ENCODE measurements at places on chromosomes 16 and 17. TPM values are rescaled to one million over a fixed set of nuclear protein-coding genes. Genes with fewer than 3 reads are reported as not detected.

UBN1 gene
- 23.5 TPM for total RNA-seq

PMFBP1 gene
- 3.8 TPM for total RNA-seq

COG1 gene
- 30.4 TPM for total RNA-seq

CA4 gene
- not detected for total RNA-seq

CDRT15 gene
- total RNA-seq, result not detected

ZNF500 gene
- total RNA-seq, result 8.1 TPM

PKMYT1 gene
- total RNA-seq, result 27.8 TPM

TMEM238L gene
- total RNA-seq, result not detected

SMPD3 gene
- total RNA-seq, result not detected

LGALS9C gene
- not detected for total RNA-seq

SLC16A11 gene
- not detected for total RNA-seq

RAP1GAP2 gene
- total RNA-seq, result 10.9 TPM

HS3ST4 gene
- total RNA-seq, result not detected

SLC5A11 gene
- 1.7 TPM for total RNA-seq

DNA sequence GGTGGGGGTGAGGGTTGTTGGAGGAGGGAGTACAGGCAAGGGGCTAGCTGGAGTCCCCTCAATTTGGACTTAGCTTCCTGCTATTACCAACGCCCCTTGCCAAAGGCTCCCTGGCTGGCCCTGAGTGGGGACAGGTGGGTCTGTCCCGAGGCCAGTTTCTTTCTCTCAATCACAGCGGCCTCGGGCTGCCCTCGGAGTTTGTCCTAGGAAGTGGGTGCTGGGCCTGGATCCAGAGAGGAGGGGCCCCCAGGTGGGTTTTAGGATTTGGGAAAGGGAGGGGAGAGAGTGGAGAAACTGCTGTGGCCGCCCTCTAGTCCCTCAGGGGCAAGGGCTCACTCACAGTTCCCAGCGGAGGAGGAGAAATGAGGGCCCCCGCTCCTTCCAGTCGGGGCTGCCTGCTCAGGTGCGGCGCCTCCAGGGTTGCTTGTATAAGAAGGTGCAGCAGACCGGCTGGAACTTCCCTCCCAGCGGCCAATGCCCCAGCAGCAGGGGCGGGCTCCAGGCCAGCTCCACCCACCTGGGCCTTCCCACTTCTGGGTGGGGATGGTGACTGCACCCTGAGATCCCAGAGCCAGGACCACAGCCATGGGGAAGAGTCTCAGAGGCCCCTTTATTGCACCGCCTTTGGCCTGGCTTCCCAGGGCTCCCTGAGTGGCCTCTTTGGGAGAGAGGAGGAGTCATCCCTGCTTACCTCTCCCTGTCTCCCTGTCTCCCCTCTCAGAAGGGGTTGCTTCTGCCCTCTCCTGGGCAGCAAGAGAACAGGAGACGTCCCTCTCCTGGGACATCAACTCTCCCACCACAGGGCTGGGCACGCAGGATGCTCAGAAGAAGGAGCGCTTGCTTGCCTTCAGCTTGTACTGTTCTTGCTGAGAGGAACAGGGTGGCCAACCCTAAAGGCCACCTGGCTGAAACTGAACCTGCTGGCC, 112.0 kb upstream of the SMURF2 start:
- DNase-seq, result peak; percentile 91

GRCh38 chr16:57044931-57045693, 47.3 kb upstream of the CPNE2 start:
- DNase-seq, result no peak

DNA sequence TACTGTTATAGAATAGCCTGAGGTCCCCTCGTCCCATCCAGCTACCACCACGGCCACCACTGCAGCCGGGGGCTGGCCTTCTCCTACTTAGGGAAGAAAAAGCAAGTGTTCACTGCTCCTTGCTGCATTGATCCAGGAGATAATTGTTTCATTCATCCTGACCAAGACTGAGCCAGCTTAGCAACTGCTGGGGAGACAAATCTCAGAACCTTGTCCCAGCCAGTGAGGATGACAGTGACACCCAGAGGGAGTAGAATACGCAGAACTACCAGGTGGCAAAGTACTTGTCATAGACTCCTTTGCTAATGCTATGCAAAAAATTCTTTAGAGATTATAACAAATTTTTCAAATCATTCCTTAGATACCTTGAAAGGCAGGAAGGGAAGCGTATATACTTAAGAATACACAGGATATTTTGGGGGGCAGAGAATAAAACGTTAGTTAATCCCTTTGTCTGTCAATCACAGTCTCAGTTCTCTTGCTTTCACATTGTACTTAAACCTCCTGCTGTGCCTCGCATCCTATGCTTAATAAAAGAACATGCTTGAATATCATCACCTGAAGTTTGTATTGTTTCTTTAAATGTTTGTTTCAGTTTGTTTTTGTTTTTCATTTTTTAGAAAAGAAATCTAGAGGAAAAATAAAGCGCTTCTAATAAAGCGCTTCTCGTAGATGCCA, 388.3 kb downstream of the MAF start:
- no peak for DNase-seq

DNA sequence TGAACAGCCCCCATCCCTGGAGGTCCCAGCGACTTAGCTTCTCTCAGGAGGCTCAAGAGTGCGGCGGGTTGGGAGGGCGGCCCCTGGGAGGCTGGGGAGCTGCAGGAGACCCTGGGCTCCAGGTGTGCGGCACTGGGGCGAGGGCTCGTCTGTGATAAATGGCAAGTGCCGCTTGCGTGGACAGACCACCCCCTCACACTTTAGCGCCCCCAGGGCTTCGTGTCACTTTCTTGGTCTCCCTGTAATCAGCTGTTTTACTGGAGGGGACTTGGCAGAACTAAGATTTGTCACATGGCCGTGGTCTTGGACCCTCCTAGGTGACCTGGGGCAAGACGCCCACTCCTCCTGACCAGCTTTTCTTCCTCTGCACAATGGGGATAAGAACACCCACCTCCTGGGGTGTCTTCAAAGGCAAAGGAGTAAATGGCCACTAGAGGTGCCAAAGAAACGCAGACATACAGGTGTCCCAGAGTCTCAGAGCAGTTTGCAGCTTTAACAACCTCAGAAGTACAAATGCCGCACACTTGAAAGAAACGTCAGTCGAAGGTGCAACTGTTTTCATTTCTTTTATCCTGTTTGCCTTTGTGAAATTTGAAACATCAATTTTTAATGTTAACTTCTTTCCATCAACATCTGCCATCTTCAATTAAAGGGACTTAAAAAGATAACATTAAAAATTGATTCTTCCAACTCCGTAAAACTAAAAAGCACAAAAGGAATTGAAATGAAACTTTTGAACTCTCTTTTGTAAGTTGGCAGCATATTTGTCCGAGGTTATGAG, 946 bp downstream of the OSGIN1 start:
- peak; percentile 73 for DNase-seq

DNA sequence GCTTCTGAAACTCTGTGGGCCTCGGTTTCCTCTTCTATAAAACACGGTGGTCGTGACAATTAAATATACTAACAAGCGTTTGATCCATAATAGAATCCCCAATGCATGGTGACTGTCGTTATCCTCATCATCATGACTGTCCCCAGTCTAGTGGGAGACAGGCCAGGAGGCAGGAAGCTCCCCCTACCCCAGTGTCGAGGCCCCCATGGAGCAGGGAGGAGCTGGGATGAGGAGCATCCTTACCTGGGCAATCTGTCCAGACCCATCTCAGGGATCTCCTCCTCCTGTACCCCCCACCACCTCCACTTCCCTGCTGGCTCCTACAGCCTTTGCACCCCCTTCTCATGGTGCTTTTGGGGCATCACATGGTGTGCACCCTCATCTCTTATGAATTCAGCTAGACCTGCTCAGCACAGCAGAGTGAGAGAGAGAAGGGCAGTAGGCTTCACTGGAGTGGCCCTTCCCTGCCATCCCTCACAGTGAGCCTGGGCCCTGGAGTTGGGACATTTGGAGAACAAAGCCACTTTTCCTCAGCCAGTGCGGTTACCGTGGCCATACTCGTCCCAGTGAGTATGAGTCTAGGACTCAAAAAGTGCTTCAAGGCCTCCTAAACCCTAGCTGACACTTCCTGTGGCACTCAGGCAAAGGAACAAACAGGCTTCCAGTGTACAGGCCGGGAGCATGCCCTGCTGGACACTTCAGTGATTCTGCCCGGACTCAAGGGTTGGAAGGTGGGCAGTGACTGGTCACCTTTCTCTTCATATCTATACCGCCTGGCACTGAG, 148.6 kb downstream of the CLEC16A start:
- no peak for DNase-seq

- no peak for DNase-seq
Measured at GRCh38 chr17:76191896-76192295, 48.4 kb downstream of the RNF157 start.

DNA sequence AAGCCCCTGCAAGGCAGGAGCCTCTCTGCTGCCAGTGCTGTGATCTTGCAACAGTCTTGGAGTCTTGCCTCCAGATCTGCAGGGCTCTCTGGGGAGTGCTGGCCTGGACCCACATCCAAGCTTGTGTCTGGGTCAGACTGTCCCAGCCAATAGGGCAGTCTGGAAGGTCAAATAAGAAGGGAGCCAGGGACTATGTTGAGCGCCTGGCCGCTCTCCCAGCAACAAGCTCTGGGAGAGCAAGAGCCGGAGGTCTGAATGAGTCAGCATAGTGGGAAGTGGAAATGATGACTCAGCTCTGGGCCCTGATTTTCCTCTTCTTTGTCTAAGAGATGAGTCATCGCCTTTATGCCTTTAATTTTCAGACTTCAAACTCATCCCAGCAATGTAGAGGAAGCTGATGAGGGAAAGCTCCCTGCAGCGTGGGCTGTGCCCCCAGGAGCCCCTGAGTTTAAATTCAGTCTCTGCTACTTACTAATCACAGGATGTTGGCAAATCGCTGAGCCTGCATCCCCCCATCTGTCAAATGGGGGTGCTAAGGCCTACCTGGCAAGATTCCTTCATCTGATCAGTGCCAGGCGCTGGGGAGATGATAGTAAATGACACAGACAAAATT, 43.6 kb upstream of the HAPSTR1 start:
- DNase-seq, result peak; percentile 97

GRCh38 chr16:82653550-82654511, 27.1 kb downstream of the CDH13 start:
- peak; percentile 19 for DNase-seq

- DNase-seq, result no peak
Measured at GRCh38 chr17:80070375-80071115, 30.8 kb upstream of the GAA start.

- DNase-seq, result no peak
Measured at GRCh38 chr17:2150806-2151205, 95.9 kb downstream of the HIC1 start.

DNA sequence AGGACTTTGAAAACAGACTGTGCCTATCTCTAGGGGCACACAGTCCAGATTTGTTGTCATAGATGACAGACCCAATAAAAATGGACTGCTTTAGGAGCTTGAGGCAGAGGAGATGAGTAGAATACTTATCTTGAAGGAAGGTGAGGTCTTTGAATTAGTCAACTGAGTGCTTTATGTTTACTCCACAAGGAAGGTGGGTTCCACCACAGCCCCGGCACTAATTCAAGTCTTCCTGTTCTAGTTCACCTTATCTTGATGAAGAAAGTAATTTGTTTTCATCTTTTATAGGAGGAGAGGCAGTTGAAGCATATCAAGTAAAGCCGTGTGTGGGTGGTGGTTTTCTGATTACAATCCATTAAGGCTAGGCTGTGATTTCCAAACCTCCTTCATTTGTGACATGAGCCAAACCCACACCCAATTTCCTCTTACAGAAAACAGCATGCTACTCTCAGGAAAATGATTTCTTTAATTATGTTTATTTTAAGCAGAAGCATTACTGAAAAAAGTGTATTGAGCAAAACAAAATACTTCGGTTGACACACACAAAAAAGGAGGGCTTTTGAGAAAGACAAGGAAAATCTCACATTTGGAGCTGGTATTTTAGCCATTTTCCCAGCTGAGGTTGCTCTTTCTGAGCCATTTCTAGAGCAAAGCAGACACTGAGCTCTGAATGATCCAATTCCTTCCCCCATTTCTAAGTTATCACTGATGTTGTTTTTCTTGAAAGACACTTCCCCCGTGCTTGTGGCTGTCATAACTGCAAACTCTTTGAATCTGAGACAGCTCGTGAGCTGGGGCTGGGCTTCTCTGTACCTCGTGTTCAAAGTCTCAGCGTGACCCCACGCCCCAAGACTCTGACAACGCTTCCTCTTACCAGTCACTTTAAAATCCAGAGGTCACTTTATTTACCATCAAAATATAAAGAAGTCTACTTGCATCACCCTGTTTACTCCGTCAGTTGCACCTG, 35.4 kb downstream of the CDRT15 start:
- DNase-seq, result no peak

DNA sequence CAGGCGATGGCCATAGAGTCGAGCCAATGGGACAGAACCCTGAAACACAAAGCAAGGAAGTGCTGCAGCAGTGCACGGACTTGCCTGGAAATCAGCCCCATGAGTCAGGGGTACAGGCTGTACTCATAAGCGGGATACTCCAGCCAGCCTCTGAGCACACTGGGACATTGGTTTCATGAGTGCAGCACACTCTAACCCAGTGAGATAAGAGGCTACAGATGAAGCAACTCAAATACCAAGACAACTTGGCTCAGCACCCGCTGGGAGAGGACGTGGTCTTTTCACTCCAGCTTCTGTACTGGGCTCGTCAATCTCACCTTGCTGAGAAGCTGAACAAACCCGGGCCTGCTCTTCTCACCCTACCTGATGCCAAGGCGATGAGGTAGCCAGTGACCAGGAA, 98.2 kb downstream of the AXIN2 start:
- DNase-seq, result no peak

GRCh38 chr17:55852734-55853133, 101.9 kb downstream of the PCTP start:
- no peak for DNase-seq

DNA sequence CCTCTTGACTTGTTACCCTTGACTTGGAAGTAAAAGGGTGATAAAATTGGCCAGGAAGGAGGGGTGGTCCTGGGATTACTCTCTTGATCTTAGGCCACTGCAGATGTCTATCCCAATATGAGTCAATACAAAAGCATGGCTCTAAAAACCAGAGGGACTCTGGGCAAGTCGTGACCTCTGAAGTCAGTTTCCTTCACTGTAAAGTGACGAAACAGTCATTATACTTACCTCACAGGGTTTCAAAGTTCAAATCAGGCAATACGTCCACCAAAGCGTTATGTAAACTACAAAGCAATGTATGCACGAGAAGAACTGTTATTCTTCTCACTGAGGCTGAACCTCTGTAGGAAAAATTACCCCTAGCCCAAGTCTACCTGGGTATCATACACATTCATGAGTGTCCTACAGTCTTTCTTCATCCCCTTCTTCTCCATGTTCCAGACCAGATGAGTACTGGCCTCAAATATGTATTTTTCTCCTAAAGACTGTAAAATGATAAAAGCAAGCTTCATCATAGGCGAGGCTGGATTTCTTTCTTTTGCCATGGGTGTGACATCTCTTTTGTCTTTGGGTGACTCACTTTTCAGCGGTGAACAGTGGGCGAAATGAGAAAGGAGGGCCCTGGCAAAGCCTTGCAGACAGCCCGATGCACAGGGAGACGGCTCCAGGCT, 34.5 kb upstream of the CLEC18B start:
- peak; percentile 90 for DNase-seq
